Mammary microvascular endothelial cell (primary cell): ENCODE measurements at places on chromosomes 3 and 15. TPM values are rescaled to one million over a fixed set of nuclear protein-coding genes. Genes with fewer than 3 reads are reported as not detected.

SLC9C1 gene
- total RNA-seq = not detected in 2 replicates

MST1R gene
- total RNA-seq = 0.79 and 1.7 TPM in 2 replicates

UBAP1L gene
- 0.20 and 1.3 TPM in 2 replicates for total RNA-seq

SGO1 gene
- 11.8 and 11.9 TPM in 2 replicates for total RNA-seq

DISP2 gene
- 0.13 and 0.39 TPM in 2 replicates for total RNA-seq
